GM13977 (cell line): ENCODE measurements at places on chromosomes 1 and 21.

DNA sequence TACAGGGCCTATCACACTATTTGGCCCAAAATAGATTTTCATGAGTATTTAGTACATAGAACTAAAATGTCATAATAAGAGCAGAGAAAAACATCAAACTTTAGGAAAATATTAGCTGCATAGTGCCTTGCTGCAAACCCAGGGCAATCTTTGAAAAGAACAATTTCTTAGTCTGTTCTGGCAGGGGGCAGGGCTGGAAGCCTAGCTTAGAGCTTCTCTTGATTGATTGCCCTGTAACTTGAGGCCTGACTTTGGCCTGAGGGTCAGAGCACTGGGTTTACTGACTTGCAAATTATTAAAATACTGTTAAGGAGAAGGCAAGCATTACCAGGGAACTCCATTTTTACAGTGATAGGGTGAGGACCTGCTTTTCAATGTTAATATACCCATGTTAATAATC lies 115.8 kb upstream of the SPAG17 start:
- no peak for DNase-seq

- DNase-seq: no peak
These were observed 32.9 kb downstream of the MFSD2A start for GRCh38 chr1:39987869-39988268.

DNA sequence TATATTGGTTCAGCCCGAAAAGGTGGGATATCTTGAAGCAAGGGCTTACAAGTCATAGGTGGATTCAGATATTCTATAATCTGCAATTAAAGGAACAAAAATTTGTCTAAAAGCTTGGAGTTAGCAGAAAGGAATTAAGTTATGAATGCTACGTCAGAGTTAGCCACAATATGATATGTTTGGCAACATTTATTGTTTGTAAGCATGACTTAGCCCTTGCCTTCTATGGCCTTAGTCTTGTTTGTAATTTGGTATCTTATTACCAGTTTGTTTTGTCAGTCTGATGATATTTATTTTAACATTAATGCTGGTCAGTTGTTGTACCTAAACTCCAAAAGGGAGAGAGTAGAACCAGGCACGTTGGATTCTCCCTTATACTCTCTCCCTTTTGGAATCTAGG lies 43.1 kb upstream of the SUCO start:
- DNase-seq: no peak

- DNase-seq: no peak
These were observed 91.1 kb upstream of the RAB3GAP2 start for GRCh38 chr1:220363196-220363837.

DNA sequence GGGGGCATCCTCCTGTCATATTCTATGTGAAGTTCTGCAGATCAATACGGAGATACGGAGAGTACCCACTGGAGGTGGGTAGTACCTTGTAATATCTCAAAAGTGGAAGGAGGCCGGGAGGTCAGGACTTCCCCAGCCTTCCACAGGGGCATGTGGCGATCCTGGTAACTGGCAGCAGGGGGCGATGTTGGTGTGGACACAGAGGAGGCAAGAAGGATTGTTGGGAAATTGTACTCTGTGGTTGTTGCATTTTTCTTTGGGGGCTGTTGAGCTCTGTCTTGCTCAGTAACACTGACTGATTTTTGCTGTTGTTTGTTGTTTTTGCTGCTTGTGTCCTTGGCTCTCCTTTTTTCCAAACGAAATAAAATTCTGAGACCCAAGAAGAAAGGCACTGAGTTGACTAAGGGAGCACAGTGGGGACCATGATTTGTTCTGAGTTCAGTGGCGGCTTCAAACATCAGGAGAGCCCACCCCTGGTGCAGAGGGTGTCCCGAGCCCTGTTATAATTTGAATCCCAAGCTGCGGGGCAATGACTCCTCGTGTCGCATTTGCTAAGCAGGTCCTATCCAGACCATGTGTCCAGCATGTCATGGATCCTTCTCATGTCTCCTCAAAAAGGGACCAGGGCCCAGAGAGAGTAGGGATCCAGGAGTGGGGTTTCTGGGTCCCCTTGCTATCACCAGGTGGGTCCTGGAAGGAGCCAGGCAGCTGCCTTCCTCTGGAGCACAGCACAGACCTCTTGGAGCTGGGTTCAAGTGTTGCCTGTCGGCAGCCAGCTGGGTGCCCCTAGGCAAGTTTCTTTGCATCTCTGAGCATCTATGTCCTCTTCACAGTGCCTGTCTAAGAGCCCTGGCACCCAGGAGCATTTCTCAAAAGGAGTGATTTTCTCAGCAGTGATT lies 22.8 kb downstream of the LHX4 start:
- DNase-seq: peak; percentile 85

DNA sequence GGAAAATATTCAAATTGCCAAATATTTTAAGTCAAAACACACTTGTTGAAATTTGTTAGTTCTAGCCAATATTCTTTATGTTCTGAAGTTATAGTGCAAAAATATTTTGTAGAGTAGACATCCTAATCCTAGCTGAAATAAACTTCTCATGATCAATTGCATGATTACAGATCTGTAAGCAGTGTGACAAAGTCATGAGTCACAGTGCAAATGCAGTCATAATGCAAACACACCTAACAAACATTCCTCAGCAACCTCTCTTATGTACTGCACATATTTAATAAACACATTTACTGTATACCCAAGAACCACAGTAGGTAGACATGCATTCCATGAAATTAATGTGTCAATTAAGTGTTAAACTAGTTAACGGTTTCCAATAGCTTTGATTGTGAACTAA lies 1857.4 kb downstream of the NCAM2 start:
- no peak for DNase-seq

DNA sequence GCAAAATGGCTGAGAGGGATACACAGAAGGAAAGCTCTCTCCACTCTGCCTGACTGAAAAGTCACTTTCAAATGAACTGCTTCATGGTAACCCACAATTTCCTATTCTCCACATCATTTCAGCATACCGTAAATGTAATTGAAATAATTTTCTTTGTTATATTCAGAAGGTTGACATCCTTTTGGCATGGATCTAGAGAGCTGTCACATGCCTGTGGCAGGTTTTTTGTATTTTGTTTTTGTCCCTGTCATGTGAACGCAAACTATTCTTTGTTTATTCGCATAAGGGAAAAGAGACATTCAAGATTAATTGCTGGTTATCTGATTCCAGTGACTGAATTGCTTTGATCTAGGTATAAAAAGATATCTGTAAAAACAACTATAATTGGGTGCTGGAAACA lies 1808.1 kb downstream of the NCAM2 start:
- no peak for DNase-seq
